ENCODE measurements at places on chromosomes 11 and 22. TPM values are rescaled to one million over a fixed set of nuclear protein-coding genes. Genes with fewer than 3 reads are reported as not detected.

The ARHGAP8 gene
- 18.9 TPM for total RNA-seq

- DNase-seq: no peak
Measured at GRCh38 chr11:95898782-95899181, 25.1 kb downstream of the MTMR2 start.

DNA sequence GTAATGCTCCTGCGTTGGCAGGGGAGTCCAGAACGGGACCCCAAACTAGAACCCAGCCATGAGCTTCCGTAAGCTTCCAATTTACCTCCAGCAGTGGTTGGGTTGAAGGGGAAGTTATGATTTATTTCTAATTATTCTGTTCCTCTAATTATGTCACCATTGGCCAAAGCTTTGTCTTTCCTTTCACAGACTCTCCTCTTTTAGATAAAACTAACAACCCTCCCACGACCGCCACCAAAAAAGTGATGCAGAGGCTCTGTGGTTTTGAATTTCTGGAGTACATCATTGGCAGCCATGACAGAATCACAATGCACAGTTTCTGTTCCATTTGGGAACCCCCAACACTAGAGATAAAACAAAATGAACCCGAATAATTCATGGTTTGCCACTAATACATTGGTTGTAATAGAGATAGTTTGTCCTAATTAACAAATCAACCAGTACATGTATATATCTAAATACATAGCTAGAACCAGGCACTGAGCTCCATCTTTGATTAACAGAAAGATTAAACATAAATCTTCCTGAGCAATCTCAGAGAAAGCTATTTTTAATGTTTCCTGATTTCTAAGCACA is 64.3 kb downstream of the ETS1 start:
- DNase-seq: no peak

DNA sequence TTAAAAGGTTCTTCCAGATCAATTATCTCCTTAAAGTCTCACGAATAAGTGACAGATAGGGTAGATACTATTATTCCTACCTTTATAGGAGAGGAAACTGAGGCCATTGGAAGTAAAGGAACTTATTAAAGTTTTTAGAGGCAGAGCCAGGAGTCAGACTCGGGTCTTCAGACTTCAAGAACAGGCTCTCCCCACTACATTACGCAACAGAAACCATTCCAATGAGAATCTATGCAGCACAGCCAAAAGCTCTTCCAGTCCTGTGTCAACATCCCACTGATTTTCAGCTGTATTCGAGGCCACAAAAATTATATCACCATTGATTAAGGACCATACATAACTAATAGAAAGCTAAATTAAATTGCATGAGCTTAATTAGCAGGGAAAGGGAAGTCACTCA is 77.4 kb downstream of the RELT start:
- DNase-seq: no peak

GRCh38 chr11:128585498-128586238 is 1.7 kb downstream of the ETS1 start:
- no peak for DNase-seq

The KRTAP5-11 gene
- not detected for total RNA-seq

DNA sequence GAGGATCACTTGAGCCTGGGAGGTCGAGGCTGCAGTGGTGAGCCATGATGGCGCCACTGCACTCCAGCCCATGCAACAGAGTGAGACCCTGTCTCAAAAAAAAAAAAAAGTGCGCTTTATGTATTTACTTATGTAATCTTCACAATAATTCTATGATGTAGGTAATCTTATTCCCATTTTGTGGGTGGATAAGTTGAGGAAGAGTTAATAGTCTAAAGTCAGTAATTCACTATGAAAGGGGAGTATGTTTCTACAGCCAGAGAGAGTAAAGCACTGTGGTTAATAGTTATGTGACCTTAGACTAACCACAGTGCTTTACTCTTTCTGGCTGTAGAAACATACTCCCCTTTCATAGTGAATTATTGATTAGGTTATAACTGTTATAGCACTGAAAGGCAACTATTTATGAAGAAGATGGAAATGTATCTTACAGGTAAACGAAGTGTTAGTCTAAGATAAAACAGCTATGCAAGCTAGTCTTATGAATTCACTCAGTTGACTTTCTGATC is 11.9 kb downstream of the CTR9 start:
- DNase-seq: no peak

- no peak for DNase-seq
Measured at GRCh38 chr11:68773521-68774193, 22.3 kb upstream of the TESMIN start.

DNA sequence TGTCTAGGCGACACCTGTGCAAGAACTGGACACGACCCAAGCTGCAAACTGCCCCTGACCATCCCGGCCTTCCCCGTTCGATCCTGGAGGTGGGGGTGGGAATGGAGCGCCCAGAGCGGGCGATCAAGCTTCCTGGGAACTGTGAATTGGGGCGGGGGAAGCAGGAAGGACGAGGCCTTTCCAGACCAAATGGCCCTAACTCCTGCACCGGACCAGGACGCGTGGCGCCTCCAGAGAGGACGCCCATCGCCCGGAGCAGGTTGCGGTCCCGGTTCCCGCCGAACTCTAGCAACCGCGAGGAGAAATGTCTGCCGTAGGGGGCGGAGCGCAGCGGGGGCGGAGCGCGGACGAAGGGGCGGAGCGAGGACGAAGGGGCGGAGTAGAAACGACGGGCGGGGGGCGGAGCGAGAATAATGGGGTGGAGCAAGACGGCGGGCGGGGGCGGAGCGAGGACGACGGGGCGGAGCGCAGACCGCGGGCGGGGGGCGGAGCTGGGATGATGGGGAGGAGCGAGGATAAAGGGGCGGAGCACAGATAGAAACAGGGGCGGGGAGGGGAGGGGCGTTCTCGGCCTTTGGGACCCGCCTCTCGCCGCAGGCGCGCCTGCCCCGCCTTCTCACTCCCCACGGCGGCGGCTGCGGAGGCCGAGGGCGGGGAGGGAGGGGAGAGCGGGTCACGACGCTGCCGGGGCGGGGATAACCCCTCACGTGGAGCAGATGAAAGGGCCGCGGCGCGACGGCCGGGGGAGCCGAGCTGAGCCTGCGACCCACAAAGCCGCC is at the start of gene ZNRF3:
TSS of gene ZNRF3 (plus strand) at position 695 of the 779 bp plus-strand sequence. CDS start 195 bp downstream, outside the sequence.
- DNase-seq: no peak

The OR2AG2 gene
- total RNA-seq: 0.14 TPM

The CCDC157 gene
- total RNA-seq: 2.2 TPM

The SLN gene
- not detected for total RNA-seq

The LDHAL6A gene
- not detected for total RNA-seq

GRCh38 chr11:28739489-28740280 is 631.5 kb downstream of the METTL15 start:
- DNase-seq: no peak

DNA sequence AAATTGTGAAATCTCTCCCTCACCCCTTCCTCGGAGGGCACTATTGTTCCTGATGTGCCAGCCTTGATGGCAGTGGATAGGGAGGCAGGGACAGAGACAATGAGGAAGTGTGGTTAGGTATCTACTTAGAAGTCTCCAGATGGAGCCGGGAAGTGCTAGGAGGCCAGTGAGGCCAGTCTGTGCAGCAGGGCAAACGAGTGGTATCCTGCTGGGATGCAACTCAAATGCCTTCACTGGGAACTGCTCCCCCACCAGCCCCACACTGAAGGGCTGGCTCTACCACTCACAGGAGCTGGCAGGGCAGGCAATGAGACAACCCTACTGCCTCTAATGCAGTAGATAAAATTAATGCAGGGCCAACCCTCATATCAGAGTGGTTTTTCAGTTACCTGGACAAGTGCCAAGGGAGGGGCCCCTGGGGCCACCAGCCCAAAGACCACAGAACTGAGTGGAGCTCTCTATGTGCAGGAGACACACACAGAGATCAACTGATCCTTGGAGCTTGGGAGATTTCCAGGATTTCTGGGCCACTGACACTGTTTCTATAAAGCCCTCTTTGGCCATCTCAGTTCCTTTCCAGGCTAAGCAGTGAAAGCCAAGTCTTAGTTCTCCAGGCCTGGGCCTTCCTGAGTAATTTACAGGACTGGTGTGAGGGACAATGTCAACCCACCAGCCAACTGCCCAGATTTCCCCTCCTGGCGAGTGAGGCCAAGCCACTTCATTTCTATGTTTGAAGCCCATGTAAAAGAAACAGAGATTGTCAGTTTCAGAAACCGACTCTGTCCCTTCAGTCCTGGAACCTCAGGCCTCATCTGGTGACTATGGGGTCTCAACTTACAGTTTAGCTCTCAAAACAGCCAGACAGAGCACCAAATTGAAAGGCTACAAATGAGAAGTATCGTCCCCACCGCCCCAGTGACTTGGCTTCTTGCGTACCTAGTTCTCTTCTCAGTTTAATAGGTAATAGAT is 4.1 kb downstream of the MIF start:
- no peak for DNase-seq

DNA sequence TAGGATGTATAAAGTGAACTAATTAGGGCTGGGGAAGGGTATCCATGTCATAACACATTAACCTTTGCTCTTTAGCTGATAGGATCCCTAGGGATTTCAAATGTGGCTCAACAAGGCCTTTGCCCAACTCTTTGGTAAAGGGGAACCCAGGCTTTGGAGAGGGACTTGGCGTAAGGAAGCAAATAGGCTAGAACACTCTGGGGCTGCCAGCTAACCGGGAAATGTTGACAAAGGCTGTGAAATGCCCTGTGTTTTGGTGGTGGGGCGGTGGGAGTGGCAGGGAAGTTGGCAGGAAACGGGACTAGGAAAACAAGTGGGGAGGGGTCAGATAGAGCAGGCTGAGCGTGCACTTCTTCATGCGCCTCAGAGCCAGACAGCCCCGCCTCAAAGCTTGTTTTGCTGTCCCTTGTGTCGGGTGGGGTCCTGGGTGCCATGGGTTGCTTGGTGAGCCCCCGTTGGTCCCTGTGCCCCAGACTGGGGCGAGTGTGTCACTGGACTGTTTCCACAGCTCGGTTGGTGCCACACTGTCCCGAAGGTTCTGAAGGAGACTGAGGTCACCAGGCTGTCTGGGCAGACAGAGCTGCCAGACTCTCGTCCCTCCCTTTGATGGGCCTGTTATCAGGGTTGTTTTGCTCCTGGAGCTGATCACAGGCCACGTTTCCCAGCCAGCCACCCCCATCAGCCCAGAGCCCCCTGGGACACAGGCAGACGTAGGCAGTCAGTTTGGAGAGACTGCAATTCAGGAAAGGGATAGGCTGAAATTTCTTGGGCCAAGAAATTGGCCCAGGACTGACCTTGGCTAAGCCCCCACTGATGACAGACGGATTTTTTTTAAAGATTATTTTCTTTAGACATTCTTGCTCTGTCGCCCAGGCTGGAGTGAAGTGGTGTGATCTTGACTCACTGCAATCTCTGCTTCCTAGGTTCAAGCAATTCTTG is 19.6 kb downstream of the KCTD21 start:
- no peak for DNase-seq

The EEF1G gene
- 2,115 TPM for total RNA-seq

The TSSK2 gene
- not detected for total RNA-seq

- DNase-seq: no peak
Measured at GRCh38 chr22:46131151-46131587, 19.2 kb upstream of the PPARA start.

DNA sequence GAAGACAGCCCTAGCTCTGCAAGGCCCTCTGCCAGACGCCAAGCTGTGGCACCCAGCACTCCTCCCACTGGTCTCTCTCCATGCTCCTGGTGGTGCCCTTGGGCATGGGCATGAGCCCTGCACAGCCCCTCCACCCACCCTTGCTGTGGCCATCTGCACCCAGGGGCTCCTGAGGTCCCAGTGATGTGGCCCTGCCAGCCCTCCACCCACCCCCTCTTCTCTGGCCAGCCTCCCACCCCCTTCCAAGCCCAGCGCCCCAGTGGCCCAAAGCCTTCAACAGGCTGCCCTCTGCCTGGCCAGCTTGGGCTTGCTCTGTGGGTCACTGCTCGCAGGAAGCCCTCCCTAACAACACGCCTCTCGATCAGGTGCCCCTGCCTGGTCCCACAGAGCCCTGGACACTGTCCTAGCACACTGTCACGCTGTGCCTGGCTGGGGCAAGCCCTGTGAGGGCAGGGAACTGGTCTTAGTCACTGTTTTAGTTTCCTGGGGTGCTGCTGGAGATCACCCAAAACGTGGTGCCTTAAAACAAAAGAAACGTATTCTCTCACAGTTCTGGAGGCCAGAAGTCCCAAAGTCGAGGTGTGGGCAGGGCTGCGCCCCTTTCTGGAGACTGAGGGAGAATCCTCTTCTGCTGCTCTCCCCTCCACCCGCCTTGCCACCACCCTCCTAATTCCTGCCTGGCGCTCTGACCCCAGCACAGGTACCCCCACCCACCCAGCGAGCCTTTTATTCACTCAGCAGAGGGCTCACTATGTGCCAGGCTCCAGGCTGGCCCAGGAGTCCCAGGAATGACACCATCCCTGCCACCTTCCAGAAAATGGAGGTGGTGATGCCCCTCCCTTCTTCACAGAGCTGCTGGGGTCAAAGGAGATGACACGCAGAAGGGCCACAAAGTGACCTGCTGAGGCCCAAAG is 14.7 kb downstream of the SULT4A1 start:
- DNase-seq: no peak

DNA sequence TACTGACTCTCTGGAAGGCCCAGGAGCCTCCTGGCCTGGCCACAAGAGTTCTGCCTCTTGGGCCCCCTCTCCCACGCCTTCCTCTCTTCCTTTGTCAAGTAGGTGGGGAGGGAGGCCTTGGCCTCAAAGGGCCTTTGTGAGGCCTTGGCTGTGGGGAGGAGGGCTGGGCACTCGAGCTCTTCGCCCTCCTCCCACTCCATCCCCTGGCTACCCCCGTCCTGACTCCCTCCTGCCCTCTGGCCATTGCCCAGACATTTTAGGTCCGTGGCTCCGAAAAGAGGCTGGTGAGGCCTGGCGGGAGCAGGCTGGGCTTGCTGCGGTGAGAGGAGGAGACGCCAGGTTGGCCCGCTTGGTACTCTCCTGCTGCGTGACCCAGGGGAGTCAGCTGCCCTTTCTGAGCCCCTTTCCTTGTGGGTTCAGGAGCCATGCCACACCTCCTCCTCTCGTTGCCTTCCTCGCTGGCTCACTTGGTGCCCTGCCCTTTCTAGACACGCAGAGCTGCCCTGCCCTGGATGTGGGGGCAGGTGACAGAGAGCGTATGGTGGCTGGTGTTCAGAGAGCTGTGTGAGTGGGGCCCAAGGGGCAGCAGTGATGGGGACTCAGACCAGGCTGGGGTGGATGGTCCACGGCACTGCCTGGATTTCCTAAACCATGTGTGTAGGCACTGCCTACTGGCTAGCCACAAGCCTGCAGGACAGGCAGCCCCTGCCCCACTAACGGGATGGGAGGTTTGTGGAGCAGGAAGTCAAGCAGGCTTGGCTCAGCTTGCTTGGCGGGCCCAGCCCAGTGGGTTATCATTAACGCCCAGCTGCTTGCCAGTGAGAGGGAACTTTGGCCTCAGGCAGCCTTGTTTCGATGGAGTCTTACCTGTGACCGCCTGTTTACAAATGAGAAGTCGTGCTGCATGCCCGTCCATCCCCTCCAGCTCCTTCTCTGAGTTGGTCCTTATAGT is 15.8 kb upstream of the OMP start:
- no peak for DNase-seq

DNA sequence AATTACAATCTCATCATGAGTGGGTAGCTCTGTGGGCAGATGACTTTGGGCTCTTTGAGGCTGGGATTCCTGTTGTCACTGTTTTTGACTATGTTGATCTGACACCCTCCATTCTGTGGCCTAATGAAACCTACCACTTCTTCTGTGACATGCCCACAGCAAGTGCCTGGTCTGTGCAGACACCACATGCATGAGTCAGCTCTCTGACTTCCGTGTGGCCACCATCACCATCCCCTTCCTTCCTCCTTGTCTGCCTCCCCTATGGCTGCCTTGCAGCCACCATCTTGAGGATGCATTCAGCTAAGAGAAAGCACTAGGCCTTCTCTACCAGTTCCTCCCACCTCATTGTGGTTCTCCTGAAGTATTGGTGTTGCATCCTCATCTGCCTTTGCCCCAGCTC is 15.3 kb upstream of the OR10V1 start:
- no peak for DNase-seq

The DDI1 gene
- not detected for total RNA-seq

- no peak for DNase-seq
Measured at GRCh38 chr11:109986488-109986887, 106.7 kb upstream of the ZC3H12C start.

Measured in epithelial cell of proximal tubule (primary cell).